Fibroblast of villous mesenchyme (primary cell): ENCODE measurements at places on chromosomes 3 and 15. TPM values are rescaled to one million over a fixed set of nuclear protein-coding genes. Genes with fewer than 3 reads are reported as not detected.

The GOLGA6B gene
- total RNA-seq = not detected in 2 replicates

The ABHD5 gene
- total RNA-seq = 14.8 and 25.9 TPM in 2 replicates

The NME9 gene
- total RNA-seq = under 0.01 TPM in 1 of 2 replicates, not detected in the other

The ADGRG7 gene
- total RNA-seq = not detected in 2 replicates

- no peak for DNase-seq
These were observed 26.7 kb upstream of the SNRK start for GRCh38 chr3:43259626-43260025.

DNA sequence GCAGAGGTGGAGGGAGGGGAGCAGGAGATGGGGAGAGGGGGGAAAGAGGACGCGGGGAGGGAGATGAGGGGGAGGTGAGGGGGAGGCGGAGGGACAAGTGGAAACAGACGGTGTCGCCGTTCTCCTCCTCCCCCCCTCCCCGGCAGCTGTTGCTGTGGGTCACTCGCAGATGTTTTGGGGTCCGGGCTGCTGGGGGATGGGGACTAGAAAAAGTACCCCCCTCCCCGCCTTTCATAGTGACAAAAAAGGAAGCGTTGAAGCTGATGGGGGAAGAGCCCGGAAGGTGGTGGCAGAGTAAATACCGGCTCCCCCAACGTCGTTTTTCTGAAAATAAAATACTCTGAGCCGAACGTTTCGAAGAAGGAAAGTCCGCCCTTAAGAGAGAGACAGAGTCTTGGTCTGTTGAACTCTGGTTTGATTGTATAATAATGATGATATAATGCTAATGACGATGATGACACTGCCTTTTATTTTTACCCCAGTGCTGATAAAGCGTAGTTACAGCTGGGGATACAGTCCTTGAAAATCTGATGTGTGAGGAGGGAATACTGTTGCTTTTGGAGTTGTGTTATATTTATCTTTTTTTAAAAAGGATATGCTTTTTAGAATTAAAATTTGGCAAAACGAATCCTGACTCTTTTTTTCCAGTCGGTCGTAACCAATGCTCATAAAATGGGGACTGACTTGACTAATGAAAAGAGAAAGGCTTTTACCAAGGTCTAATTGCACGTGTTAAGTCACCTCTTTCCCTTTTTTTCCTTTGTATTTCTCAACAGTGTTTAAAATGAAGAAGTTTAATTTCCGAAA lies 993 bp downstream of the STXBP5L start:
- no peak for DNase-seq

DNA sequence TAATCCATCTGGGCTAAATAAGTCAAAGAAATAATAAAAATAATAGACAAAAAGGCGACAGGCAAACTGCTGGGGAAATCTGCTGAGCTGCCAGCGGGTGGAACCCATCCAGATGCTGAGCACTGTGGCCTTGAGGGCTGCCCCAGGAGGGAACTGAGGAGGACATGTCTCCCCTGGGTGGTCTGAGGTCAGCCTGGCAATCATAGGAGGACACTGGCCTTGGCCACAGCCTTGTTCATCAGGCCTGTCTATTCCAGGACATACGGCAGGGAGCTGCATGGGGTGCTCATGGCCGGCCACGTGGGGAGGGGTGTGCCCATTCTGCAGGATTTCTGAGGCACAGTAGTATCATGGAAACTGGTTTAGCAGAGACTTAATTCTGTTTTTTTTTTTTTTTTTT lies 21.5 kb upstream of the SNRPA1 start:
- no peak for DNase-seq

DNA sequence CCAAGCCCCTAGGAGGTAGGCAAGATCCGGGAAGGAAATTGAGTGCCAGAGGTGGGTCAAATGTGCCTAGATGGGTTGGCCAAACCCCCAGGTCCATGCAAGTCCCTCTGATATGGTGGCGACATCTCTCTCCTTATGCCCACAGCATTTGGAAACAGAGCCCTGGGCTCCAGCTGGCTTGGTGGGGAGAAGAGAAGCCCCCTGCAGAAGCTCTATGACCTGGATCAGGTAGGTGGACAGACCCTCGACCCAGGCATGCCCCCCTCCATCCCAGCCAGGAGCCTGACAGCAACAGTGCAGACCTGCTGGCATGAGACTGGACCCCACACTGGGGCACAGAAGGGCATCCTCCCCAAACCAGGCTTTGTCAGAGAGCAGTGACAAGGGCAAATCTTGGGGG lies 12.2 kb downstream of the CHST13 start:
- no peak for DNase-seq
